Activated T-helper 1 cell treated with anti-CD3 and anti-CD28 coated beads, Interleukin-12 subunit alpha, Interleukin-12 subunit beta, Interleukin-2, Interleukin-4 antibody, amounts not matched to agents 30 ng/mL and 10 ng/mL and 1 ng/mL, durations not matched to agents 14 hours and 24 hours and 36 hours (primary cell): ENCODE measurements at places on chromosomes 16 and 17.

DNA sequence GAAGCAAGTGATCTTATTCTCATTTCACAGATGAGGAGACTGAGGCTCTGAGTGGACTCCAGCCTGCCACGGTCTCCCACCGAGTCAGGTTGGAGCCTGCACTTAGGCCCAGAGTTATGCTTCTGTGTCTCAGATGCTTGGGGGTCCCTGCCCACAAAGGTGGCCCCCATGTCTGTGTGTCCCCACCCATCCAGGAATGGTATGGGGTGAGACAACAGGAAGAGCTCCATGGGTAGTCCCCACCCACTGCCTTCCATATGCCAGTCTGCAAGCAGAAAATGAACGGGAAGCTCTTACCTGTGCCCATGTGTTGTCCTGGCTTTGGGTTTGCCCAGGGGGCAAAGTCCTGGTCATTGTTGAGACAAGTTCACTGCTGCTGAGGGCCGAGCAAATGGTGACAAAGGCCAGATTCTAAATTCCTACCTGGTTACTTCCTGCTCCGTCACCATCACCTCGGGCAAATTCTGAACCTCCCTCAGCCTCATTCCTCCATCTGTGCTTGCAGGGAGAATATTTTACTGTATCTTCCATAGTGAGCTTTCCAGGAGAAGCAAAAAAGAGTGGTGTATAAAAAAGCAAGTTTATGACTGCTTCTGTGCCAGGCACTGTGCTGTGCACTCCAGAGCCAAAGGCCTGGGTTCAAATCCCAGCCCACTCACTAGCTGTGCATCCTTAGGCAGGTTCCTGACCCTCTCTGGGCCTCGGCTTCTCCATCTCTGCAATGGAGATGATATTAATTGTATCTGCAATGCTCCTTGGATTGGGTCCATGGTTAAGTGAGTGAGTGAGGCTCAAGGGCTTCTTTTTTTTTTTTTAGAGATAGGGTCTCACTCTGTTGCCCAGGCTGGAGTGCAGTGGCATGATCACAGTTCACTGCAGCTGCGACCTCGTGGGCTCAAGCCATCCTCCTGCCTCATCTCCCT is 9.3 kb downstream of the IL4R start:
- DNase-seq = no peak

GRCh38 chr17:71777048-71777640 is 343.7 kb upstream of the SOX9 start:
- no peak for DNase-seq

DNA sequence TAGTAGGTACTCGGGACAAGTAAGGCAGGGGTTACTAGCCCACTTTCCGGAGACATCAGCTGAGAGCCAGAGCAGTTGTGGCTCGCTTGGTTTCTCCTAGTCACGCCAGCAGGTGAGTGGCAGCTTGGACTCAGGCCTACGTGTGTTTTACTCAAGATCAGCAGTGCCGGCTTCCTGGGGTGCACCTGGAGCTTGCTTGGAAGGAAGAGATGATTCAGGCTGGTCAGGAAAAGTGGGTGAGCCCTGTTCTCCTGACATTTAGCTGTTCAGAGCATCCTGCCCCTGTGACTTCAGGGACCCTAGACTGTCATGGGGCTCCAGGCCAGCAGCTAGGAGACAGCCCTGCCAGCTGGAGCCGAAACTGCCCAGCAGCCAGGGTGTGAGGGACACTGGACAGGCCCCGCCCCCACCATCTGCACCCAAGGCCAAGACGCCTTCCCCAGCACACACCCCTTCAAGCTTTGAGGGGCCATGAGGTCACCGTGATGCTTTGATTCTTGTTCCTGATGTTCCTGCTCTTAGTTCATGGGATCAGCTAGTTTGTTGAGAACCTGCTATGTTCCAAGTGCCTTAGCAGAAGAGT is 238.0 kb upstream of the CIBAR2 start:
- no peak for DNase-seq

- DNase-seq = peak; percentile 31
Observed at GRCh38 chr16:20774703-20775362, 11.0 kb downstream of the ACSM3 start.
